ENCODE measurements at places on chromosomes 11 and 22.

DNA sequence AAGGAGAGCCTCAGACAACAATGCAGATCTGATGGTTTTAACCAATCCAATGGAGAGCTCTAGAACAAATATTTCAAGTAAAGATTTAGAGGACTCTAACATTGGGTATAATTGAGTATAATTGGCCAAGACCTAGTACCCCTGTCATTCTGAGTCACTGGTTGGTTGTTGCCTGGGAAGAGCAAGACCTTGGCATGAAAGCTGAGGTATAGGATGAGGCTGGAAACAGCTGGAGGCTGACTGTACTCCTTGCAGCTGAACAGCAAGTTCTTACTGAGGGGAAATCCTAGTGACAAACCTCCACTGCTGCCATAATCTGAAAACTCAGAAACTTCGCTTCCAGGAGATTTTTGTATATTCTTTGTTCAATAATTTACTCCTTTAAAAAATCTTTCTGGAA lies 54.3 kb upstream of the MUC15 start:
- no peak for DNase-seq

GRCh38 chr11:32440916-32441315 lies 5.6 kb upstream of the WT1 start:
- DNase-seq, result no peak

DNA sequence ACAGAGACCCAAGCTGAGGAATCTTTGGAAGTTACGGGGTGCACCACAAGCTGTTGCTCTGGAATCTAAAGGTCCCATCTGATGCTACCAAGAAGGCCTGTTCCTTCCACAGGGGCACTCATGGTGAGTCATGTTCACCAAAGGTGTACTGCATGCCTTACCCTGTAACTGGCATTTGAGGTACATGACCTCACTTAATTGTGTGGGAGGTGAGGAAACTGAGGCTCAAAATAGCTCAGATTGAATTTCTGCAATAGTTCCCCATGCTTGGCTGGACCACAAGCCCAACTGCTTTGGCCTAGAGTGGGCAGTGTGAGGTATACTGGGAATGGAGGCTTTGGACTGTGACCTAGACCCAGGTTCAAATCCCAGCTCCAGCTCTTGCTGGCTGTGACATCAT lies 8.2 kb downstream of the MTFP1 start:
- DNase-seq, result no peak

GRCh38 chr11:119092880-119093842 lies 8.5 kb downstream of the HMBS start:
- no peak for DNase-seq

DNA sequence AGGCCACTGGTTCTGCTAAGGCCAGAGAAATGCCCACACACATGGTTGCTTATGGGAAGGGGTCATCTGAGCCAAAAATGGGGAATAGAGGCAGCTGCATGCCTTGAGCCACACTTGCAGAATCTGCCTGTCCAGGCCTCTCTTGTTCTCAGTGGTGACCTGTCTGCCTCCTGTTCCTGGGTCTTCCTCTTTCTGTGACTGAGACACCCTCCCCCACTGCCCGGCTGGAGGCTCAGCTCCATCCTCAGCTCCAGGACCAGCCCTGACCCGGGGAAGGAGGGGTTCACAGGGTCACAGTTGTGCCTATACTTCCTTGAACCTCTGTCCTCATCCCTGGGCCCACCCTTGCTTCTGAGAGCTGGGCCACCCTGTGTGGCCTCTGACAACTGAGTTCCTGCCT lies 52.3 kb downstream of the CSF2RB start:
- no peak for DNase-seq

- no peak for DNase-seq
Observed at GRCh38 chr22:46707305-46707704, 30.7 kb downstream of the CERK start.

GRCh38 chr11:9538548-9538947 lies 34.9 kb upstream of the WEE1 start:
- no peak for DNase-seq

Data from CD4-positive, alpha-beta T cell treated with Interleukin-15 for 1 hour (primary cell).